CD4-positive, alpha-beta T cell treated with Interleukin-4 for 1 hour (primary cell): ENCODE measurements at places on chromosomes 11 and 22.
A peak's percentile ranks its signal among the peaks of the same experiment; 100 is the strongest.

- no peak for DNase-seq
These were observed 1.7 kb downstream of the TRPT1 start for GRCh38 chr11:64224151-64224890.

- no peak for DNase-seq
These were observed 627 bp upstream of the PEX26 start for GRCh38 chr22:18077087-18077638.

DNA sequence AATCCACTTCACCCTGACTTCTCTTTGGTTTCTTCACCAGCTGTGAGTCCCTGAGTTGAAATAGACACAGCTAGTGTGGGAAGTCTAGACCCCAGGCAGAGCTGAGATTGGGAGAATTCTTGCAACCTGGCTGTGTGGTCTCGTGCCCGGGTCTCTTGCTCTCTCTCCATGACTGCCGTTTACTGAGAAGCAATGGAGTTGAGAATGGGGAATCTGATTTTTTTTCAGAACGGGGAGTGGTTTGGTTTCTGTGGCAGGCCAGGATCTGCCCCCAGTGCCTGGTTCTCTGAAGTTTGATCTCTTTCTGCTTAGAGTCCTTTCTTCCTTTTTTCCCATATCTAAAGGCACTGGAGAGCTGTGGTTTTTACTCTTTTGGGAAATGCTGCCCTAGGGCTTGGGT is 1.5 kb downstream of the SIDT2 start:
- no peak for DNase-seq

- no peak for DNase-seq
These were observed 86.5 kb downstream of the TRPC6 start for GRCh38 chr11:101497291-101497690.

DNA sequence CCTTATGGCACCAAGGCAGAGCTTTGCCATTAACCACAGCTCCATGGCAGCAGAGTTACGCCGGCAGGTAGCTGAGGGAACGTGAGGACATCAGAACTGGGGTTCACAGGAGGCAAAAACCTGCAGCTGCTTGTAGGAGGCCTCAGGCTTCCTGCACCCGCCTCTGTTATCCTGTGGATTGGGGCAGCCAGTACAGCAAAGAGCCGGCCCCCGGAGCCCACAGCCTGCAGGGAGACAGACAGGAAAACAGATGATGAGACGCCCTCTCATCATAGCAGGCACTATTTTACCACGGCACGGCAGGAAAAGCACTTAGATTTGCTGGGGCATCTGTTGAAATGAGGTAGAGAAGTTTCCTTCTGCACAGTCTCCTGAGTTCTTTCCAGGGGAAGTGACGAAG is 870.3 kb downstream of the TBC1D22A start:
- no peak for DNase-seq

DNA sequence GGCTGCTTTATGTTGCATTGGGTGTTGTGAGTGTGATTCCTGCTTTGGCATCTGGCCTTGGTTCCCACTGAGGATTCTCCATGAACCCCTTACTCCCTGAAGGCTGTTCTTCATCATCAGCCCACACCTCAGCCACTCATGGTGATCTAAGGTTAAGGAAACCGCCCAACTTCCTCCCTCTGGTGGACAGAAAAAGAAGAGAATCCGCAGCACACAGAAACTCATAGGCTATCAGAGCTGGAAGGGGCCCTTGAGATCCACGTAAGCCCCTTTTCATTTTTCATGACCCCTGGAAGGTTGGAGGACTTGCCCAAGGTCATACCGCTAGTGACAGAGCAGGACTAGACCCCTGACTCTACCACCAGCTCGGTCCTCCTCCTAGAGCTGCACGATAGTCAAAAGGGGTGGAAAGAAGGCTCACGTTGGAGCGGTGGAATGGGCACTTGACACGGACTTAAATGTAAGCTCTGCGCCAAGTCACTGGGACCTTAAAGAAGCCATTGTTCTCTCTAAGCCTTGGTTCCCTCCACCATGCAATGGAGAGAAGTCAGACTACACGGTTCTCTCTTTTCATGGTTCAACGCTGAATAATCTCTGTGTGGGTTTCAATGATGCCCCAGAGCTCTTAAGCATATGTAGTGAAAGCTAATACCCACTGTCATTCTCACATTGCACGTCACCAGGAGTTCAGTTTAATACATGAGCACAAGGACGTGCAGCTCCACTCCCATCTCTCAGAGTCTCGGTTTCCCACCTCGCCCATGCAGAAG is 83.6 kb upstream of the CRTAM start:
- peak; percentile 54 for DNase-seq

- DNase-seq: no peak
These were observed 97.9 kb upstream of the CTSC start for GRCh38 chr11:88435415-88435814.

DNA sequence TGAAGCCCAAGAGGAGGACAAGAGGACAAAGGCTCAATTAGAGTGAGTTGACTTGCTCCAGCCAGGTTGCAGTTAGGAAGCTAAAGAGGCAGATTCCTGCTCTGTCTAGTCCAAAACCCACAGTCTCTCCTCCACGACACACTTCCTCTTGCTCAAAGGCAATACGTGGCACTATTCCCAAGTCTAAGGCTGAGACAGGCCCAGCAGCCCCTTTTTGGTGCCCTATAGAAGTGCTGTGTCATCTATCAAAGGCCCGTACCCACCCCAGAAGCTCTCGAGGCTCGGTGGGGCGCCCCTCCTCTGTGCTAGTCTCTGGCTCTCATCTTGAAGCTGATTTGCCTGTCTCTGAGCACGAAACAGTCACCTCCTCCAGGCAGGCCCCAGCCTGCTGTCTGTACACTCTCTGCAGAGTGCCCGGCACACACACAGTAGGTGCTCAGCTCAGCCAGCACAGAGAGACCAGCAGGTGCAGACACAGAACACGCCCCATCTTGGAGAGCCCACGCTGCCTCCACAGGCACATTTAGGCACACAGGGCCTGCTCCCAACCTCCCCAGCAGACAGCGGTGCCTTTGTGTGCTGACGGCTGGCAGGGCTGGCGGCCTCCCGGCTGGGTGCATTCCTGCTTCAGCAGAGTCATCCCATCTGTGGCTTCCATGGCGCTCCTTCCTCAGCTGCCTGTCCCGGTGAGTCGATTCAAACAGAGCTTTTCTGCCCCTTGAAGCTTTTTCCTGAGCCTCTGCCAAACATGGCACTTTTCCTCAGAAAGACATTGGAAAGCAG is 52.8 kb downstream of the MYH9 start:
- DNase-seq: peak; percentile 18

GRCh38 chr11:45881708-45882368 is 3.6 kb upstream of the MAPK8IP1 start:
- no peak for DNase-seq

- no peak for DNase-seq
These were observed 65.1 kb downstream of the C11orf65 start for GRCh38 chr11:108402241-108402640.

DNA sequence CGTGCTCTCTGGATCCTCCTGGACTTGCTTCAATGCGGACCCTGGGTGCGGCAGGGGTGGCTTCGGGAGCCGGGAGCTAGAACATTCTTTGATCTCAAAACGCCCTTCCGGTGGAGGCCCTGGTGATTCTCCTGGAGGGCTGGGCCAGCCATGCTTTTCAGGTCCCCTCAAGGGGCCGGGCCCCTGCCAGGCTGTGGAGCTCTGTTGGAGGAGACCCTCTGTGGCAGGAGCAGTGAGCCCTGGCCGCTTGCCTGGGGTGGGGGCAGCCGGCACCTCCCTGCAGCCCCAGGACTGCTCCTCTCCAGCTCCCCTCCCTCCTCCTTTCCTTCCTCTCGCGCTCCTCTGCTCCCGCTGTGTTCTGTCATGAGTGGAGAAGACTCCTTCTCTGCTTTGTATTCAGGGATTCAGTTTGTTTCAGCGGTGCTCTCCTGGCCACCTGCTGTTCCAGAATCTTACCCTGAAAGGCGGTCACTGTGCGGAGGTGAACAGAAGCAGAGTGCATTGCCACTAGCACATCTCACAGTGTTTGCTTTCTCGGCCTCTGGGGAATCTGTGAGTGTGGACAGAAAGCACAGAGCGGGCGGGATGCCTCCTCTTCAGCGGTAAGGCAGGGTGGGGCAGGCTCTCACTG is 289.1 kb downstream of the TBC1D22A start:
- no peak for DNase-seq

DNA sequence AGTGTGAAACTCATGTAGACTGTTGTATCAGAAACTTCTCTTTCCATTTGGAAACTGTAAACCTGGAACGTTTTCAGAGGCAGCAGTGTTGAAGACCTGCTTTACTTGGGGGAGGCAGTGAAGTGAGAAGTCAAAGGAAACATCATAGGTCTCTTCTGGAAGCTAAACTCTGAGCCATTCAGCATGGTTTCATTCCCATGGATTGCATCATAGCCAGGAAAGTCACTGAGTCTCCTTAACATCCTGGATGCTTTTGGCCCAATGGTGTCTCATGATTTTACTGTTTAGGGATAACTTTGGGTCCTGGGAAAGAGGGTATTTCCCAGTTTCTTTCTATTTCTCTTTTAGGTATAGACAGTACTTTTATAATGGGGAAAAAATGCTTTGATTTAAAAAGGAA is 153.2 kb upstream of the E2F8 start:
- no peak for DNase-seq

- peak; percentile 2 for DNase-seq
These were observed 87.7 kb downstream of the GRAMD1B start for GRCh38 chr11:123517559-123518364.

DNA sequence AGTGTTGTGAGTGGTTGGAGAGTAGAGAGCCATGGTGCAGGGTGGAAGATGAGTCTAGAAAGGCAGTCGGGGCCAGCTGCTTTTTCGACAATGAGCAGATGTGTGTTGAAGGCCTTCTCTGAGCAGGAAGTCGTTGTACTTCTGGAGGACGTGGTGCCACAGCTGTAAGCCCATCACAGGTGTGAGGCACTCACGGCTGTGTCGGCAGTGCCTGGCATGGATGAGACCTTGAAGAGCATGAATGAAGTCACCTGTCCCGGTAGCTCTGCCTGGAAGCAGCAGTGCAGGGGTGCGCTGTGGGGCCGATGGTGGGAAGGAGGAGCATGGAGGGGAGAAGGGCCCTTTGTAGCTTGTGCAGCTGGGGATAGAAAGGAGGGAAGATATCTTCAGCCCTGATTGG is 165.2 kb downstream of the PKNOX2 start:
- no peak for DNase-seq

DNA sequence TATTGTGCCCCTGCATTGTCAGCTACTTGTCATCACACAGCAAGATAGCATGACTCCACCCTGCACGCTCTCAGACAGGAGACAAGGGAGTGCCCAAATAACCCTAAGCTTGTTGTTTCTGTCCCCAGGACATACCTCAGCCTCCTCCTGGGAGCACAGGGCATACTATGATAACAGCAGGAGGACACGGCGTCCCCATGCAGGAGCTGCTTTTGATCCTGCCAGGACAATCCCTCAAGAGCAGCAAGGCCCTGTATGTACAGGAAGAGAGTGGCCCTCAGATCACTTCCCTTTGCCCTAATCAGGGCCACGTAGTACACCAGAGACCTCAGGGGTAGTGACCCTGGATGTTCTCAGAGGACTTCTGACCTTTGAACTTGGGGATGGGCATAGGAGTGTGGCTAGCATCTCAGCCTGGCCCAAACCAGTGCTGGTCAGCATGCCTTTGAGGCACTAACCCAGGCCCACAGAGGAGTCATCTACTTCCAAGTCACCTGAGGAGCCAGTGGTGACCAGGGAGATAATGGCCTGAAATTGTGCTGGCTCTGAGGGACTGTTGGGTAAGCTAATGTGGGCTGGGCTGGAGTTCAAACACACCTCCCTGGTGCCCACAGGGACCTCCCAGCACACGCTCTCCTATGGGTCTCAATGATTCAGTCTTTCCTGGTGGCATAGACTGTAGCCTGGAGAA is 9.2 kb downstream of the APOA4 start:
- DNase-seq: no peak

DNA sequence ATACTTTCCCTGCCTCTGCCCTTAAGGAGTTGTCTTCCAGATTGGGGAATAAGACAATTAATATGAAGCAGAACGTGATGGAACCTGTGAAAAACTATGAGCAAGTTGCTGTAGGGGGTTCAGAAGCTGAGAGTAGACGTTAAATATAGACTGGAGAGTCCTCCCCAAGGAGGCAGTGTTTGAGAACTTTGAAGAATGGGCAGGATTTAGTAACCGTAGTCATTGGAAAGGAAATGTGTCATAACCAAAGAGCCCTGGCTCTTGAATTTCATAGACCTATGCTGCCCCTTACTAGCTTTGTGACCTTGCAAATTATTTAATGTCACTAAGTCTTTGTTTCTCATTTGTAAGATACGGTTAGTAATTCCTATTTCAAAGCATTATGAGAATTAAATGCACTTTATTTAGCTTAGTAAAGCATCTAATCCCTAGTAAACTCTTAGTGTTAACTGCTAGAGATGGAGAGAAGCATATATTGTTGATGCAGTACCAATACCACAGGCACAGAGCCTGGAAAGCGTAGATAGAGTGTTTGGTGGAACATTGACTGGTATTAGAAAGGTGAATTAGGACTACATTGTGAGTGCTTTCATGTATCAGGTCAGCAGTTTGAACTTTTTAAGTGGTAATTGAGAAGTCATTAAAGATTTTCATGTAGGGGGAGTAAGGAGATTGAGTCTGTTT is 54.1 kb downstream of the MCAM start:
- peak; percentile 50 for DNase-seq

GRCh38 chr11:31455177-31455576 is 54.2 kb downstream of the IMMP1L start:
- no peak for DNase-seq

- DNase-seq: no peak
These were observed 183.5 kb downstream of the KIRREL3 start for GRCh38 chr11:126817096-126817495.

DNA sequence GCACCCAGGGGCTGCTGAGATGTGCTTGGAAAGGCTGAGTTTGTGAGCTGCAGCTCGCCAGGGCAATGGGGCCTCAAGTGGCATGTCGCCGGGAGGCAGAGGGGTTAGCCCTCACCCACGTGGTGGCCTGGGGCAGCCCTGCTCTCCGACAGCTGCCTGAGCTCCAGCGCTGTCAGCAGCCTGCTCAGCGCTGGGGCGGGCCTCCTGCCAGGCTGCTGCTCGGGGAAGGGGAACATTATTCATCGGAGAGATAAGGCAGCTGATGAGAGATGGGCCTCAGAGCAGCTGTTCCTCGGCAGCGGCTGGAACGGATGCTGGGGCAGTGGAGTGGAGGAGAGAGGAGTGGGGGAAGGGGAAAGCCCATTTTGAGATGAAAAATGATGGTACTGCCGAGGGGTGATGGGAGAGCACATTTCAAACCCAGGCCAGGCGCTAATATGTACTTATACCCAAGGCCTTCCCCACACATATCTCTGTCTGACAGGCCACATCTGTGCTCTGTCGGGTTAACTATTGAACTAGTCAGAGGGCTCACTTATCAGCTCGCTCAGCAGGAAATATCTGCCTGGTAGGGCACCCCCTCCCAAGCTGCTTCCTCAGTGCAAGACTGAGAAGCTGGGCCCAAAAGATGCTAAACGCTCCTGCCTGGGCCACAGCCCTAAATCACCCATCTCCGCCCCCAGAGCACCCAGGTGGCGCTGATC is 79.5 kb downstream of the TIMP3 start:
- peak; percentile 2 for DNase-seq

GRCh38 chr22:23351321-23351720 is 171.0 kb downstream of the BCR start:
- no peak for DNase-seq

DNA sequence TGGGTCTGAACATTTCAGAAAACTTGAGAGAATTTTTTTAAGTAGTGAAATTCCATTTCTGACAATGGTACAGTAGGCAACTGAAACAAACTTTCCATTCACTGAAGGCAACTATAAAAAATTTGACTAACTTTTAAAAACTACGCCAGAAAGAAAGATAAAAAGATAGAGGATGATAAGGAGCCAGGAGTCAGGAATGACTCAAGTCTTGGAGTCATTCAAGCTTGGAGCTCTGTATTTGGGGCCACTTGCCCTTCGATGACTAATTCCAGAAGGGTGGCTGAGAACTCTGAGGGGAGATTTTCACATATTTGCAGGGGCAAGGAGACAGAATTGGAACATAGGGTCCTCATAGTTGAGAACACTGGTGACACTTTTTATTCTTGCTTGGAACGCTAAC is 1083.2 kb upstream of the CNTN5 start:
- DNase-seq: no peak
